ENCODE measurements at places on chromosomes 2 and 18. TPM values are rescaled to one million over a fixed set of nuclear protein-coding genes. Genes with fewer than 3 reads are reported as not detected.
A peak's percentile ranks its signal among the peaks of the same experiment; 100 is the strongest.

The FTCDNL1 gene
- total RNA-seq, result 1.0 TPM

The TEKT4 gene
- total RNA-seq, result not detected

DNA sequence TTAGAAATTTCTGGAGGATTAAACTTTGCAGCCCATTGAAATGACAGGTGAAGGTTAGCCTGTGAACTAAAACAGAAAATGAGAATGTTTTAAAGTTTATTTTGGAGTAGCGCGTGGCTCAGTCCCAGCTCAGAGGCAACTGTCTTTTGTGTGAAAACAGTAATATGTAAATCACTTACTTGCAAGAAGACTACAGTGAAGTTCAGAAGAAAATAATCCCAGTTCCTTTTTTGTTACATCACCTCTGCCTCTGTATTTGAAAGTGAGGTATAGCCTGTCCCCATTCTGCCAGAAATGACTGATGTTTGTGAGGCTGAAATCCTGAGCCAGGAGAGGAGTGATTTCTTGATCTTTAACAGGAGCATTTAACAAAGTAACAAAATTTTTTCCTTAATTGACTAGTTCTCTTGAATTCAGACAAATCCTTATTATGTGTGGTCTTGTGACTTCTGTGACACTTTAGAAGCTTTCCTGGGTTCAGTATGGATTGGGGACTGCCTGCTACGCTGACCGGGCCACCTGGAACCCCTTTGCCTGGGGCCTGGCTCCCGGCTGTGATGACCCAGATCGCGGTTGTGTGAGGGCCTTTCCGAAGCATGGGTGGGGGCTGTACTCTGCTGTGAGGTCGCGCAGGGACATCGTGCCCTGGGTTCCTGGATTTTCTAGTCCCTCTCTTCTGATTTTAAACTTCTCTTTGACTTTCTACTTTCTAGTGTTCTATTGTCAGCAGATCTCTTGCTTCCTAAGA, 24.3 kb downstream of the TRAPPC12 start:
- DNase-seq, result no peak

GRCh38 chr18:6487968-6488367, 73.3 kb upstream of the L3MBTL4 start:
- no peak for DNase-seq

The UBXN2A gene
- 11.6 TPM for total RNA-seq

The CCDC68 gene
- total RNA-seq, result 4.2 TPM

GRCh38 chr2:207950761-207951114, 74.6 kb downstream of the PLEKHM3 start:
- no peak for DNase-seq

The NEMP2 gene
- total RNA-seq, result 1.8 TPM

- no peak for DNase-seq
Observed at GRCh38 chr2:69149631-69150215, 136.7 kb downstream of the ANTXR1 start.

DNA sequence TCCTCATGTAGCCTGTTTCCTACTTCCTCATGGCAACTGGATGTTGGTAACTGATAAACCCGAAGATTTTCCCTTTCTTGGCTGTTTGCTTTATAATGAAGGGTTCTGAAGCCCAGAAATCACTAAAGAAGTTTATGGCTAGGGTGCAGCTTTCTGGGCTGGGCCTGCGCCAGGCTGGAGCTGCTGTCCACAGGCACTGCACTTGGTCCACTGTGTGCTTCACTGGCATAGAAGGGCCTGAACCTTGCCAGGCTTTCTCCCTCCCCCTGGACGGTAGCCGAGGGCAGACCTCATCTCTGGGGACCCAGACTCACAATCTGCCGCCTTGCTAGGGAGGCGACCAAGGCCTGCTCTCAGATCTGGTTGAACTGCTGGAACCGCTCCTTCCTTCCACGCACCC, 133.3 kb upstream of the SPRED2 start:
- DNase-seq, result no peak

DNA sequence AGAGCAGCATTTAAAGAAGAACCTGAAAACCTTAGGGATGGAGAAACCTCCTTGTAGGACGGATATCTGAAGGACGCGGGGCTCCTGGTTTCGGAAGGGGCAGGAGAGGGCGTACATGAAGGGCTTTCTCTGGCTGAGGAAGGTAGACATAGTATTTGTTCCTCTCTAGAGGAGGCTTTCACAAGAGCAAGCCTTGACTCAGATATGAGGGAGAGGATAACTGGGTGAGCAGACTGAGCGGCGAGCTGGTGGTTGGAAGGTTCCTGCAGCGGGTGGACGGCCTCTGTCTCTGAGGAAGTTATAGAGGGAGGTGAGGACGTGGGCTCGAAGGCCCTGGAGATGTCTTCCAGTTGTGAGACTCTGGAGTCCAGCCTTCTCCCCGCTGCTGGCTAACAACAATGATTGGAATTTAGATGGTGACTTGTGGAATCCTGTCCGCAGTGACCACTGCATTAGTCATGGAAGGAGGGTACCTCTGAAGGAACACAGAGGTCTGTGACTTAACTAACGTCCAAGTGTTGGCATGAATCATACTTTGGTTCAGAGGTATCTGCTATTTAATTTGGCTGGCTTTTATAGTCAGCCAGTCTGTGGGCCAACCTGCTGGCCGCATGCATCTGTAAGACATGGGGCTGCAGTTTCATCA, 80.9 kb downstream of the ASAP2 start:
- peak; percentile 100 for DNase-seq

- no peak for DNase-seq
Observed at GRCh38 chr2:5111581-5111980, 580.6 kb upstream of the SOX11 start.

GRCh38 chr2:207156451-207157161, 9.1 kb downstream of the KLF7 start:
- DNase-seq, result no peak

GRCh38 chr2:205868053-205868452, 185.8 kb downstream of the NRP2 start:
- no peak for DNase-seq

DNA sequence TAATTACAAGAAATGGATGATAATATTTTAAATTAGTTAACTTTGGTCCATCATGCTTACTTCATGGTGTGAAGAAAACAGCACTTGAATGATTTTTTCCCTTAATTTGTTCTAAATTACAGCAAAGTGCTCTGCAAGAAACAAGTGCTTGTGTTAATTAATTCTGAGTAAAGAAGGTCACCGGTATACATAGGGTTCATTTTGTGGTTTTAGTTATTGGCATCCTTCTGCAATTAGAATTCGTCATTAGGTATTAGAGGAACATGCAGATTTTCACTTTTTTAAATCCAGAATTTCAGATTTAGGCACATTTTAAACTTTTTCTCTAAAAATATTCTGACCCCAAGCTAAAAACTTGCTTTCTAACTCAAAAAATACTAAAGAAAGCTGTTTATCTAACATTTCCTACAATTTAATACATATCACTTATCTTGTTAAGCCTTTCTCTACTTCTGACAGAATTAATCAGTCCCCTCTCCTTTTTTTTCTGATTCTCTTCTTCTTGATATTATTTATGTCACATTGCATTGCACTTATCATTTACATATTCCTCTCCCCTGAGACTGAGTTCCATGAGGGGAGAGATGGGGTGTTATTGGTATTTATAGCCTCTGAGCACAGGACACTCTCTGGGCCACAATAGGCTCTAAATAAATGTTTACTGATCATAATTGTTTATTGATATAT, 129.2 kb downstream of the PLA2R1 start:
- DNase-seq, result no peak

- DNase-seq, result no peak
Observed at GRCh38 chr18:36368889-36369288, 71.4 kb downstream of the FHOD3 start.

The MOGAT1 gene
- total RNA-seq, result not detected

DNA sequence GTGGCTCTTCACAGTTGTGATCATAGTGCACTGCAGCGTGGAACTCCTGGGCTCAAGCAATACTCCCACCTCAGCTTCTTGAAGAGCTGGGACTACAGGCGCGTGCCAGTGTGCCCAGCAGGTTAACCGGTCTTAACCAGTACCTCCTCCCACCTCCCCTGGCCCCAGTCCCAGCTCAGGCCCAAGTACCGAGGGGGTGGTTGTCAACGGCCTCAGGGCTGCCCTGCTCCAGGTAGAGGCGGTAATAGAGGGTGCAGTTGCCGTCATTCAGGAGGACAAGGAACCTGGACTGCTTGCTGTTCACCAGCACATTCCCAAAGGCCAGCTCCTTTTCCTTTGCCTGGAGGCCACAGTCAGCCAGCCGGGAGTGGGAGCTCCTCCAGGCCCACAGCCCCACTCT, 19.7 kb downstream of the CFAP65 start:
- DNase-seq, result no peak

DNA sequence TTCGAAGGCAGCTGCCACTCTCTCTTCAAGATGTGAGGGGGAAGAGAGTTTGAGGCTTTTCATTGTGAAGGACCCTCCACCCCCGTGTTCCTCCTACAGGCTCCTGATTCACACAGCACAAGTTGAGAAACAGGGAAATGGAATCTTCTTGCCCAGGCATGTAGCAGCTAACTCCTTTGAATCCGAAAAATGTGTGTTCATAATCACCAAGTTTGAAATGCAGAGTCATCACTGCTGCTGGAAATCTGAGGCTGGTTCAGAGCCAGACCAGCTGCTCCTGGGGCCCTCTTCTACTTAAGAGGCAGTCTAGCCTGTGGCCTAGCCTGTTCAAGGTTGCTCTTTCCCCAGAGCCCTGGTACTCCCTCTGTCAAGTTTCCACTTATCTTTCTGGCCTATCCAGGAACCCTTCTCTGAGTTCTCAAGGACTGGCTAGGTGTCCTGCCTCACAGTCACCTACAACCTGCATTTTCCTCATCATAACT, 166.4 kb downstream of the TMEM247 start:
- peak; percentile 99 for DNase-seq

DNA sequence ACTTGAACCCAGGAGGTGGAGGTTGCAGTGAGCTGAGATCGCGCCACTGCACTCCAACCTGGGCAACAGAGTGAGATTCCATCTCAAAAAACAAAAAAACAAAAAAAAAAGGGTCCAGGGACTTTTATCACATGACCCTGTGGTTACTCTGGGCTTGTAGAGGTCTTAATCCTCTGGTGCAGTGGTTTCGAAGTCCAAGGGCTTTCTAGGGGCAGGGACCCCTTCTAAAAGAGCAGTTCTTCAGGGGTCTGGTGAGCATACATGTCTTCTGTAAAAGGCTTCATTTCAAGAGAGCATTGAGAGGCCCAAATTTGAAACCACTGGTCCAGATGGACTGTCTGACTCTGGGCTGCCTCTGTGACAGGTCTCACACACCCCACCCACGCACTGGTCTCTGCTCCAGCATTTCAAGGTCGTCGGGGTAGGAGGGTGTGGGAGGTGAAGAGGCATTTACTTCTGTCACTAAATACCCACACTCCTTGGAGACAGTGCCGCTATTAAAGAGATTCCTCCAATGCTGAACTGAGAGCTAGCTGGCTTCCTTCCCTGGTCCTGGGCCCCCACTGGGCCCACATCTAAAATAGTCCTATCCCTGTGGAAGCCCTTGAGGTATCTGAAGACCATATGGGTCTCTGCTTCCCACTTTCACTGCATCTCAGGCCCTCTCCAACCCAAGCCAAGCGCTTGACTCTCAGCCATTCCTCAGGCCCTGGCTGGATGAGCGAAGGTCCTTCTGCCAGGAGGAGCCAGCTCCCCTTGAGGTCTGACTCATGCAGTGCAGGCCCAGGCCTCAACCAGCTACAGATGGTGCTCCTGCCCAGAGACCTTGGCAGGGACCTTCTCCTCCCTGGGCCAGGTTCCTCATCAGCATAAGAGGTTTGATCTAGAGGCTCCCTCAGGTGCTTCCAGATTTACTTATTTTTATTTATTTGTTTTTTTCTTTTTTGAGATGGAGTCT, 44.8 kb downstream of the PAX8 start:
- peak; percentile 45 for DNase-seq

DNA sequence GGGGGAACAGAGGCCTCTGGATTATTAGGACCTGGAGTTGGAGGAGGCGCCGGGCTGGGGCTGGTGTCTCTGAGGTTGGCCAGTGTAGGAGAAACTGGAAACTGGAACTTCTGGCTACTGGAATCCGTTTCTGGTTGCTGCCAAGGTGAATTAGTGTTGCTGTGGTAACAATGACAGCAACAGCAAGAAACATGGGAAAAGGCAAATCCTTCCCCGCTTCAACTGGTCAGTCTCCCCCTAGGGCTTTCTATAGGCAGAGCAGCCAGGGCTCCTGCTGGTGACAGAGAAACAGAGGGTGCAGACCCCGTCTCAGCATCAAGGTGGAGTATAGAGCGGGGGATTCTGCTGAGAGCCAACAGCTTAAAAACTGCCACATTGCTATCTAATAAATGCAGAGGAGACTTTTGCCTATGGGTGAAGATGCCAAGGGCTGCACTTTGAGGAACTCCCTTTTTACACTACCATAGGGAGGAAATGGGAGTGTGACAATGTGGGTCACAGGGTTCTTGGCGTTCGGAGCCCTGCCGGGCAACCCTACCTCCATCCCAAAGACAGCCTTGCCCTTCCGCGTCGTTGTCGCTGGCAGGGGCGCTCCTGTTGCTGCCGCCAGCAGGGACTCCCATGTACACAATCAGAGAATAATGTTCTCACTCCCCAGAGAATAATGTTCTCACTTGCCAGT, 81.4 kb upstream of the CABLES1 start:
- no peak for DNase-seq

DNA sequence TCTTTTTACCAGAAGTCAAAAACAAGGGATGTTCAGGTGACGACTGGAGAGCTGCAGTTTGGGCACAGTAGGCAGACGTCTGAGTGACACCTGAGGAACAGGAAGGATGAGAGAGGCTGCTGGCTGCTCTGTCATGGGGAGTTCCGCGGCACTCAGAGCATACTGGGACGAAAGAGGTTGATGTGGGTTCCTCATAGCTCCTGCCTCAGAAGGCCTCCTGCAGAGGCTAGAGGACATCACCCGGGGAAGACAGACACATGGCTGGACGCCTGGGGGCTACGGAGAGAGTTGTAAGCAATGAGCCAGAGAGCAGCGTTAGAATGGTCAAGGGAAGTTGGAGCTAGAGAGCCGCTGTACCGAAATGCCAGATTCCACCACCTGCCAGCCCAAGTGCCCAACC, 45.1 kb upstream of the GLI2 start:
- DNase-seq, result no peak

The ALK gene
- not detected for total RNA-seq

GRCh38 chr2:28393114-28393836, 617 bp downstream of the FOSL2 start:
- DNase-seq, result peak; percentile 21

DNA sequence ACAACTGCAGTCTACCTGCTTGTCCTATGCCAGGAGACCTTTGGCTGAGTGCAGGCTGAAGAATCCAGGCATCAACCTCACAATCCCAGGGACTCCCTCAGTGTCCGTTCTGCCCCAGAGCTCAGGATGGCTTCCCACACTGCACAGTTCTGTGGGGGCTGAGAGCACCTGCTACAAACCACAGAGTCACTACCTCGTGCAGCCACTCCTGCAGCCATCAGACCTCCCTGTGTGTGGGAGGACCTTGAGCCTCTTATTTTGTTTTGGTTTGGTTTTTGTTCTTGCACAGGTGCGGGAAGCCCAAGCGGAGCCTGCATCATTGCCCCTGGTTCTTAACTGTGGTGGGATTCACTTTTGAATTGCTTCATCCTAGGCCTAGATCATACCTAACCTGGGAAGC, 31.0 kb downstream of the NAT8 start:
- DNase-seq, result no peak

GRCh38 chr18:22484471-22484870, 66.8 kb upstream of the CTAGE1 start:
- DNase-seq, result no peak

- no peak for DNase-seq
Observed at GRCh38 chr2:141498561-141498960, 632.3 kb downstream of the LRP1B start.

Data from bronchial epithelial cell (primary cell).